ENCODE measurements at places on chromosomes 1 and 21.

- no peaks in the 10 kb centered on the region for H3K36me3 ChIP-seq
- peaks cover 3% of the 10 kb centered on the region for H3K4me1 ChIP-seq
- H3K27ac ChIP-seq = no peak overlapping the region
- H3K4me3 ChIP-seq = no peak overlapping the region
These were observed 20.9 kb downstream of the BATF3 start for GRCh38 chr1:212678456-212679410.

- H3K36me3 ChIP-seq = no peaks in the 10 kb centered on the region
- peaks cover 6% of the 10 kb centered on the region for H3K4me1 ChIP-seq
- H3K27me3 ChIP-seq = no peaks in the 10 kb centered on the region
- no peak overlapping the region for H3K4me3 ChIP-seq
These were observed 41.0 kb downstream of the GATAD2B start for GRCh38 chr1:153881751-153882150.

DNA sequence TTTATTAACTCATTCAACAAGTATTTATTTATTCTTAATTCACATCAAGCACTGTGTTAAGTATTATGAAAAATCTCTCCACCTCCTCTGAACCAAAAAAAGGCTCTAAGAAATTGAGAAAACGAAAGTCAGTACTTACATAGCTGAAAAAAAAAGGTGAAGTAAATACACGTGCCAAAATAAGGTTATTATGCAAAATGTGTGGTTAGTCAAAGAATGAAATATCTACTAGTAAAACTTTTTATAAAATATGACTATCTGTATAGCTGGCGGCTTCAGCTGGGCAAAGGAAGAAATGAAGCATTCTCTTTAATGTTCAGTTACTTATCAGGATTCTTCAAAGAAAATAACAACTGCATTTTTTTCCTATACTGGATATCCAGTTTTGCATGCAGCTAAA lies 35.5 kb upstream of the ASPM start:
- no peak overlapping the region for H3K27ac ChIP-seq
- peaks cover 15% of the 10 kb centered on the region for H3K4me1 ChIP-seq
- H3K4me3 ChIP-seq = no peak overlapping the region
- no peak for DNase-seq
- no peaks in the 10 kb centered on the region for H3K27me3 ChIP-seq

DNA sequence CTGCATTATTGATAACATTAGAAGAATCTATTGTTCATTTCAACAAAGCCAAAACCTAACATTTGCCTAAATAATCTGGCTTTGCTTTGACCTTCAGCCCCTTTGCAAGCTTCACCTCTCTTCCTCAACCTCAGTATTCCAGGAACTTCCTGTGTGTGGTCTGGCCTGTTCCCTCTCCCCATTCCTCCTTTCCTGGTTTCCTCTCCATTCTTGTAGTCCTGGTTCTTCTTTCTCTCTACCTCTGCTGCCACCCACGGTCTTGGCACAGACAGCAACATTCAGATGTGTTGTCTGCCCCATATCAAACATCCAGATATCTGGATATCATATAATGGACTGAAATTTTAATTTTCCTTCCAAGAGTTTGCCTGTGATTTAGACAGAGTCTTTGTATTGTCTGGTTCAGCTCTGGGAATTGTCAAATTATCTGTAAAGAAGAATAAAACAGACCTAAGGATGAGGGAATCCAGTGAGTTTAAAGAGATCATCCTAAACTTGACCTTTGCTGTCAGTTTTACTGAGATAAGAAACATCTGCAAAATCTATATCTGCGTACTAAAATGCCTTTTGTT lies 148.1 kb upstream of the KCTD3 start:
- H3K4me1 ChIP-seq = no peaks in the 10 kb centered on the region
- H3K4me3 ChIP-seq = no peak overlapping the region
- H3K27me3 ChIP-seq = no peaks in the 10 kb centered on the region
- no peaks in the 10 kb centered on the region for H3K36me3 ChIP-seq
- H3K27ac ChIP-seq = no peak overlapping the region
- no peak for DNase-seq

DNA sequence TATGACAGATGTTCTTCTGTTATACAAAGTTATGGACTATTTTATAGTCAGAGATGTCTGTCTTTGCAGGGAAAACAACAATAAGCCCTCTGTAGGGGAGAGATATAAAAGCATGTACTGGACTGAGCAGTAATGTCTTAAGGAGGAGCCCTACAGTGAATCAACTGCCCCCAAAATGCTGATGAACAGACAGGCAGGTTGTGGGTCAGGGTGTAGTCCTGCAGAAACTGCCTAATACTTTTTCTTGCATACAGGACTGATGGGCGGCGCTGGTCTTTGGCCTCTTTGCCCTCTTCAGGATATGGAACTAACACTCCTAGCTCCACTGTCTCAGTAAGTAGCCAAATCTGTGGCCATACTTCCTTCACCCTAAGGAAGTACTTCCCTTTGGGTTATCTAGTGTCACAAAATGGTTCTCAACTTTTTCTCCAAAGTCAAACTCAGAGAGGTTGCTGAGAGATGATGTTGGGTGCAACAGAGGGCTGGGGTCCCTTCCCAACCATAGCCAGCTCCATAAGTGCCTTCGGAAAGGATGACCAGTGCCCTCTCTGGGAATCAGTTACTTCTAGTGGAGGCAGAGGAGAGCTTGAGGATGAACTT lies 129.8 kb downstream of the PIK3R3 start:
- no peak overlapping the region for H3K4me3 ChIP-seq
- no peaks in the 10 kb centered on the region for H3K27me3 ChIP-seq
- no peaks in the 10 kb centered on the region for H3K4me1 ChIP-seq

DNA sequence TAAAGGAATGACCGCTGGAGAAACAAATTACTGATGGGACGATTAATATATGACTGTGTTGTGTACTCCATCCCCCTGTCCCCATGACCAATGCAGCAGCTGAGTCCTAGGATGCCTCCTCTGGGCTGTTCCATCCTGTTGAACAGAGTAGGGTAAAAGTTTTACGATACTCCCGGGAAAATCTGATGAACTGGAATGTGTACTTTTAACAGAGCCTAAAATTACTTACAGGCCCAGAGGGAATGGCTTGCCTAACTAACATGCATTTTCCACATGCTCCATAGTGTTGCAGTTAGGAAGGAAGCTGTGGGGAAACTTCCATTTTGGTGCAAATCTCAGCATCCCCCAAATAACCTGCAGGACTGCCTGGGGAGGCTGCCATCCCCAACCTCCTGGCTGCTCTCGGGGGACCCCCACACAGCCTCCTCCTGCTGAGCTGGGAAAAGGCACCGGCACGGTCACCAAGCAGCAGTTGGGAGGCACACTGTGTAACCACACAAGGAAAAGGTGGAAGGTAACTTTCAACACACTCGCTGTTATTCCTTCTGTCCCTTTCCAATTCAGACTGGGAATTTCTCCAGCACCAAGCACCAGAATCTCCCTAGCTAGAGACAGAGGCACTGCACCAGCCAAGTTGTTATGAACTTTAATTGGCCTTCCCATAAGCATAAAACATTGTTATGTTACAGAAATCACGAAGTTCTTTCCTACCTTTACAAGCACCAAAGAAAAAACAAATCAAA lies 97.2 kb downstream of the BCAR3 start:
- peak overlapping the region; percentile 33 for H3K4me3 ChIP-seq
- H3K36me3 ChIP-seq = peaks cover 18% of the 10 kb centered on the region
- no peak for DNase-seq
- H3K4me1 ChIP-seq = peaks cover 37% of the 10 kb centered on the region

DNA sequence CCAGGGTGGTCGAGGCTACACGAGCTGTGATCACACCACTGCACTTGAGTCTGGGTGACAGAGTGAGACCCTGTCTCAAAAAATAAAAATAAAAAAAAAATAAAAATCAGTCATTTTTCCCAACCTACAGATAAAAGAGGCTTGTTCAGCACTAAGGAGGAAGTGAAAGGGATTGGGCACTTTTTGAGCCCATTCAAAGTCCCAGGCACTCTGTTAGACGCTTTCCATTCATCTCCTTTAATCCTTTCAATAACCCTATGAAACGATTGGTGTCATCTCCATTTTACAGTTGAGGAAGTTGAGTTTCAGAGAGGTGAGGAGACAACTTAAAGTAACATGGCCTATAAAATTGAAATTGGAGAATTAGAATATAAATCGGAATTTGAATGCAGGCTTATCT lies 10.4 kb upstream of the AGO4 start:
- no peak overlapping the region for H3K4me3 ChIP-seq
- no peak for DNase-seq
- no peaks in the 10 kb centered on the region for H3K4me1 ChIP-seq
- no peaks in the 10 kb centered on the region for H3K36me3 ChIP-seq

- H3K27ac ChIP-seq = no peak overlapping the region
- H3K36me3 ChIP-seq = no peaks in the 10 kb centered on the region
- H3K27me3 ChIP-seq = no peaks in the 10 kb centered on the region
- H3K4me3 ChIP-seq = no peak overlapping the region
These were observed 224.2 kb upstream of the RUNX1 start for GRCh38 chr21:35273333-35273732.

- H3K4me1 ChIP-seq = no peaks in the 10 kb centered on the region
- no peak overlapping the region for H3K27ac ChIP-seq
- no peaks in the 10 kb centered on the region for H3K36me3 ChIP-seq
- no peak overlapping the region for H3K4me3 ChIP-seq
These were observed 7.1 kb upstream of the ZNF496 start for GRCh38 chr1:247338723-247339275.

DNA sequence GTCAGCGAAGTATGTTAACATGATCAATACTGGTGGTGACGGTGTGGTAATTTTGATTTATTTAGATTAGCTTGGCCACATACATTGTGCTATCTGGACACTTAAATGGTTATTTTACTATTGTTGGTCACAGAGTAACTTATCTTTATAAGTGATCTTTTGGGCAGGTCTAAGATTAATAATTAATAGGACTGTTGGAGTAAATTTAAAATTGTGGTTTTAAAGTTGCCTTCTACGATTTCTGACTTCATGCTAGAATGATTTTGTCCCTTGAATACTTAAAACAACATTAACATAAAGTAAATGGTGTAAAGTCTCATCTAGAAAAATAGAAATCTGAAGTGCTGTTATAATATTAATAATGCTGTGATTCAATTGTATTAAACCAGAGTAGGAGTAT lies 14.7 kb downstream of the SRRM1 start:
- H3K4me3 ChIP-seq = no peak overlapping the region
- no peaks in the 10 kb centered on the region for H3K27me3 ChIP-seq
- H3K4me1 ChIP-seq = peaks cover 14% of the 10 kb centered on the region
- no peak for DNase-seq
- H3K27ac ChIP-seq = no peak overlapping the region
- H3K36me3 ChIP-seq = peaks cover 84% of the 10 kb centered on the region

DNA sequence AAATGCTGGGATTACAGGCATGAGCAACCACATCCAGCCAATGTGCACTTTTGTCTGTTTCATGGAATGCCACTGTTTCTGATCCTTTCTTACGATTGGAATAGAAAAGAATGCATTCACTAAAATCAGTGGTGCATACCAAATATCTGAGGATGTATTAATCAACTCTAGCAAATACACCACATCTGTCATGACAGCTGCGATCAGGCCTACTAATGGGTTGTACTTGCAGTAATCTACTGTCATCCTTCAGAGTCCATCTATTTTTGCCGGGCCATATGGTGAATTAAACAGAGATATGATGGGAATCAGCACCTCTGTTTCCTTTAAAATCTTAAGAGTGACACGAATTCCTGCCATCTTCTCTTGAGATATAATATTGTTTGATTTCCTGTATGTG lies 8.5 kb upstream of the USP1 start:
- no peaks in the 10 kb centered on the region for H3K27me3 ChIP-seq
- H3K4me1 ChIP-seq = no peaks in the 10 kb centered on the region
- H3K4me3 ChIP-seq = no peak overlapping the region
- no peak for DNase-seq

GRCh38 chr1:24413350-24414163 lies at the start of gene STPG1:
TSS of gene STPG1 (minus strand) at chr1:24413782. CDS start at chr1:24401388, 12,394 bp downstream.
- DNase-seq = peak; percentile 84
- H3K4me3 ChIP-seq = peak within 1 kb of the TSS; percentile 51
- H3K4me1 ChIP-seq = peaks cover 23% of the 10 kb centered on the region

DNA sequence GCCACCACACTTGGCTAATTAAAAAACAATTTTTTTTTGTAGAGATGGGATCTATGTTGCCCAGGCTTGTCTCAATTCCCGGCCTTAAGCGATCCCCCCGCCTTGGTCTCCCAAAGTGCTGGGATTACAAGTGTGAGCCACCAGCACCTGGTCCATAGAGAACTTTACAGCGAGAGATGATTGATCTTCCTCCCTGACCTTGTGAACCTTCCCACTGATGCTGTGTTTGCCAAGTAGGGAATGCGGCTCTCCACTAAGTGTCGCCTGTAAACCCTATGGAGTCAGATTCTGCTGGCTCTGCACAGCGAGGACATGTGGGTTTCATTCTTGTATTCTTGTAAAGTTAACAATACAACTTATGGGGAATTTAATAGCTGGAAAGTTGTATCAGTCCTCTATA lies 81.3 kb upstream of the LYST start:
- peaks cover 43% of the 10 kb centered on the region for H3K4me1 ChIP-seq
- H3K36me3 ChIP-seq = no peaks in the 10 kb centered on the region
- H3K4me3 ChIP-seq = no peak overlapping the region
- H3K27ac ChIP-seq = no peak overlapping the region

- H3K4me3 ChIP-seq = no peak overlapping the region
- H3K27me3 ChIP-seq = peaks cover 2% of the 10 kb centered on the region
- H3K36me3 ChIP-seq = no peaks in the 10 kb centered on the region
- H3K4me1 ChIP-seq = no peaks in the 10 kb centered on the region
These were observed 18.7 kb downstream of the HEYL start for GRCh38 chr1:39620659-39621165.

- H3K27ac ChIP-seq = no peak overlapping the region
- H3K4me3 ChIP-seq = no peak overlapping the region
- H3K36me3 ChIP-seq = no peaks in the 10 kb centered on the region
- peaks cover 21% of the 10 kb centered on the region for H3K4me1 ChIP-seq
- DNase-seq = no peak
- H3K27me3 ChIP-seq = no peaks in the 10 kb centered on the region
These were observed 13.6 kb downstream of the CNST start for GRCh38 chr1:246579818-246580217.

DNA sequence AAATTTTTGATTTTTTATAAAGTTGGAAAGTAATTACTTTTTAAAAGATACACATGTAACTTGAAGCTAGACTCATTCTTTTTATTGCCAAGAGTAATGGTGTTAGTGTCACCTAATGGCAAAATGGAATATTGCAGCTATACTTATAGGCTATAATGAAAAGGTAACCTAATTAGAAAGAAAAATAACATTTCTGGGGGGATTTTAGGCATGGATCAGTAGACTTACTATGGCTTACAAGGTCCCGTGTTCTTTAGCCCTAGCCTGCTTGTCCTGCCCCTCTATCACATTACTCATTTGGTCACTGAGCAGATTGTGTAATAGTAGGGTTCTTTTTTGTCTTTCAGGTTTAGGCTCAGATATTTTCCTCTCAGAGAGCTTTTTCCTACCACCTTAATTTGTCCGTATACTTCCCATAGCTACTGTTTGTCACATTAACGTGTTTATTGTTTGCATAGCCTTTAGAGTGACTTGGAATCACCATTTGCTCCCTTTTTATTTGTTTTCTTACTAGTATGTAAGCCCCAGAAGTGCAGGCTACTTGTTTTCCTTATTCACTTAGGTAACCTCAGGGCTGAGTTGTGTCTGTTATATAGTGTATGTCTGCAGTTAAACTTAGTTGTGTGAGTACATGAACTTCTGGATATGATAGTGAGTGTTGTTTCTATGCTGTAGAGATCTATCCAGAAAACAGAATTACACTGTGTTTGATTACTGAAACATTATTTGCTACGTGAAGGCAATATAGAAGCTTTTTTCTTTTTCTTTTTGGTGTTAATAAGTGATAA lies 58.7 kb downstream of the RABGAP1L start:
- H3K27me3 ChIP-seq = no peaks in the 10 kb centered on the region
- peaks cover 2% of the 10 kb centered on the region for H3K4me1 ChIP-seq
- H3K27ac ChIP-seq = no peak overlapping the region
- DNase-seq = no peak
- H3K4me3 ChIP-seq = no peak overlapping the region
- no peaks in the 10 kb centered on the region for H3K36me3 ChIP-seq

- H3K36me3 ChIP-seq = peaks cover 3% of the 10 kb centered on the region
- no peak for DNase-seq
- H3K4me3 ChIP-seq = no peak overlapping the region
- H3K4me1 ChIP-seq = no peaks in the 10 kb centered on the region
These were observed 94.1 kb upstream of the LYST start for GRCh38 chr1:235960809-235961208.
